Activated CD4-positive, alpha-beta T cell treated with anti-CD3 and anti-CD28 coated beads, Interleukin-2, amount 10 ng/mL, durations not matched to agents 24 days and 14 days (primary cell): ENCODE measurements at places on chromosomes 4 and X. TPM values are rescaled to one million over a fixed set of nuclear protein-coding genes. Genes with fewer than 3 reads are reported as not detected.

SMIM10 gene
- 0.65 and 0.88 TPM in 2 replicates for total RNA-seq

MAGEB17 gene
- not detected in 2 replicates for total RNA-seq

GRCh38 chr4:155591738-155592143, 74.9 kb upstream of the GUCY1A1 start:
- DNase-seq: no peak

DNA sequence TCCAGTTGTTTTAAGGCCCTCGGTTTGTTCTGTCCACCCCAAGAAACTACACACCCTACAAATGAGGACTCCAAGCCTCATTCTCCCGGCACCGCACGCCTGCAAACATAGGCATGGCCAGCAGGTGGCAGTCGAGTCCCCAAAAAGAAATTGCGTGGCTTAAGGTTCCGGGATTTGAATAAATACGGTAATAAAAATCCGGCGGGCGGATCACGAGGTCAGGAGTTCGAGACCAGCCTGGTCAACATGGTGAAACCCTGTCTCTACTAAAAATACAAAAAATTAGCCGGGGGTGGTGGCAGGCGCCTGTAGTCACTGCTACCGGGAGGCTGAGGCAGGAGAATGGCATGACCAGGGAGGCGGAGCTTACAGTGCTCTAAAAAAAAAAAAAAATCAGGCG, 21.8 kb upstream of the CSF2RA start:
- peak; percentile 96 for DNase-seq

RAB9B gene
- 0.17 and 0.35 TPM in 2 replicates for total RNA-seq

GRCh38 chrX:16743604-16744325, 24.4 kb downstream of the SYAP1 start:
- DNase-seq: no peak

DNA sequence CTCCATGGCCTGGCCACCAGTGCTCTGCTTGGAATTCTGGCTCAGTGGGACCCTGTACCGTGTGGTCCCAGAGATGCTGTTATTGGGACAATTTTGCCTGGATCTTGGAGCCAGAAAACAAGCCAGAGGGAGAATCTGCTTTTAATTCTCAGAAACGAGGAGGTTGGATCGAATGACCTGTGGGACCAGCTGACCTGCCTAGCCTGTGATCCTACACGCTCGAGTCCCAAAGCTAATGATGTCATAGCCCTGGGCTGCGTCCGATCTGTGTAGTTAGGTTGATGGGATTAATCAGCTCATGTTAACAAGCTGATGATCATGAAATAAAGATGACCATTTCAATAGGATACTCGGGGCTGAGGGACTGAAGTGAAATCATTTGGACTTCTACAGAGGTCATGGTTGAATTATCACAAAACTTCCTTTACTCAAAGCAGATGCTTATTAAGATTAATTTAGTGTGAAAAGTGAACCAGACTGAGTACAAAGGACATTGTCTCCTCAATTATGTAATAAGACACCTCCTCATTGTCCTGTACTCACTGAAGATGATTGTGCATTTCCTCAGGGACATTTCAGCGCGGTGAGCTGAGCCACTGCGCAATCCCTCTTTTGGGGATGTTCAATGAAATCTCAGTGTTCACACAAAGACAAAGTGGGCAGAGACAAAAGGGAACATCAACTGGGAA, 51.9 kb upstream of the STX18 start:
- DNase-seq: no peak

DNA sequence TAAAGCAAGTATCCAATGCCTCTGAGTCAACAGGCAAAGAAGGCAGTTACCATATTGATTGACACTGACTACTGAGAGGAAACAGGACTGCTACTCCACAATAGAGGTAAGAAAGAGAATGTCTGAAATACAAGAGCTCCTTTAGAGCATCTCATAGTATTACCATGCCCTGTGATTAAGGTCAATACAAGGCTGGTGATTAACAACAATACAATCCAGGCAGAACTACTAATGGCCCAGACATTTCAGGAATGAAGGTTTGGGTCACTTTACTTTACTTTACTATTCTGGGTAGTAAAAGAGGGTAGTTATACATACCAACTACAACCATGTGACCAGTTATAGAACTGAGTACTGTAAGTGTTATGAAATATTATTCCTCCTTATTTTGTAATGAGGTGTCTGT, 44.5 kb downstream of the BRWD3 start:
- DNase-seq: no peak

GRCh38 chr4:131366714-131367113, 1782.4 kb upstream of the PCDH10 start:
- DNase-seq: no peak

RAP2C gene
- total RNA-seq: 31.3 and 34.5 TPM in 2 replicates

SMPX gene
- not detected in 2 replicates for total RNA-seq

- DNase-seq: no peak
Observed at GRCh38 chrX:110519906-110520452, 161.3 kb downstream of the RTL9 start.

CORIN gene
- 0.51 TPM in 1 of 2 replicates, not detected in the other for total RNA-seq

TMPRSS11B gene
- not detected in 2 replicates for total RNA-seq

DNA sequence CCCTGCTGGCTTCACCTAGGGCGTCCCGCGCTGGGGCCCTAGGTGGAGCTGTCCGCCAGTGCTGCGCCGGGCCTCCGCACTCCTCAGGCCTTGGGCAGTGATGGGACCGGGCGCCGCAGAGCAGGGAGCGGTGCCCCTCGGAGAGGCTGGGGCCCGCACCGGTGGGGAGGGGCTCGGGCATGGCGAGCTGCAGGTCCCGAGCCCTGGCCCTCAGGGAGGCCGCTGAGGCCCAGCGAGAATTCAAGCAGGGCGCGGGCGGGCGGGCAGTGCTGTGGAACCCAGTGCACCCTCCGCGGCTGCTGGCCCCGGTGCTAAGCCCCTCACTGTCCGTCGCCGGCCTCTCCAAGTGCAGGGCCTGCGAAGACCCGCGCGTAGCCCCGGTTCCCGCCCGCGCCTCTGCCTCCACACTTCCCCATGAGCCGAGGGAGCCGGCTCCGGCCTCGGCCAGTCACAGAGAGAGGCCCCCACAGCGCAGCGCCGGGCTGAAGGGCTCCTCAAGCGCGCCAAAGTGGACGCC, 565.1 kb upstream of the NDST4 start:
- no peak for DNase-seq

DNA sequence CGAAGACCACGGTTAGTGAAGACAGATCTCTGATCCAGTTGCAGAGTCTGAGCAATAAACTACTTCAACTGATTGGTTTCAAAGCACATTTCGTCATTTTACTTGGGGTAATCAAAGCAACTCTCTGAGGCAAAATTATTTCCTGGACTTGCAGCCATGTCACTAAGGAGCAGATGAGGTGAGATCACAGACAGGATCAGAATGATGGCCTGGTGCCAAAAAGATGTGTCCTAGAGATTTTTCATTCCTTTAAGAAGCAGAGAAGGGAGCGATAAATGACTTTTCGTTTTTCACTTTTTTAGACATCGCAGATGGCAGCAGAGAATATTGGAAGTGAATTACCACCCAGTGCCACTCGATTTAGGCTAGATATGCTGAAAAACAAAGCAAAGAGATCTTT, 83.9 kb downstream of the PTTG2 start:
- DNase-seq: no peak

DNA sequence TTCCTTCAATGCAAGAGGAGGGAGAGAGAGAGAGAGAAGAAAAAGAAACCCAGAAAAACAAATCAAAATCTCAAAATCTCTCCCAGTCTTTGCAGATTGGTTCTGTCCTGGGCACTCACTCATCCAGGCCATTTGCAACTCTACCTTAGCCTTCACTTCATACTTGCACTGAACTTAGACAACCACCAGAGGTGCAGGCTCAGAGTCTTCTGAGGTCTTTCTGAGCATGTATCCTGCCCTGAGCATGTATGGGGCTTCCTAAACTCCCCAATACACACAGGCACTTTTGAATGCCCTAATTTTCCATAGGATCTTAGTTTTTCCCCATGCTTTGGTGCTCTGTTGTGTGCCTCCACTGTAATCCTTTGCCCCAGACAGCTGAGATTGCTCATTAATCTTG, 2.9 kb downstream of the CFI start:
- DNase-seq: no peak

- no peak for DNase-seq
Observed at GRCh38 chr4:24010994-24011393, 121.1 kb upstream of the PPARGC1A start.

- no peak for DNase-seq
Observed at GRCh38 chr4:957581-958313, 15.6 kb downstream of the DGKQ start.

SSX2B gene
- total RNA-seq: not detected in 2 replicates

ZNF732 gene
- total RNA-seq: not detected in 2 replicates
